ENCODE measurements at places on chromosomes 6 and 20. TPM values are rescaled to one million over a fixed set of nuclear protein-coding genes. Genes with fewer than 3 reads are reported as not detected.

DNA sequence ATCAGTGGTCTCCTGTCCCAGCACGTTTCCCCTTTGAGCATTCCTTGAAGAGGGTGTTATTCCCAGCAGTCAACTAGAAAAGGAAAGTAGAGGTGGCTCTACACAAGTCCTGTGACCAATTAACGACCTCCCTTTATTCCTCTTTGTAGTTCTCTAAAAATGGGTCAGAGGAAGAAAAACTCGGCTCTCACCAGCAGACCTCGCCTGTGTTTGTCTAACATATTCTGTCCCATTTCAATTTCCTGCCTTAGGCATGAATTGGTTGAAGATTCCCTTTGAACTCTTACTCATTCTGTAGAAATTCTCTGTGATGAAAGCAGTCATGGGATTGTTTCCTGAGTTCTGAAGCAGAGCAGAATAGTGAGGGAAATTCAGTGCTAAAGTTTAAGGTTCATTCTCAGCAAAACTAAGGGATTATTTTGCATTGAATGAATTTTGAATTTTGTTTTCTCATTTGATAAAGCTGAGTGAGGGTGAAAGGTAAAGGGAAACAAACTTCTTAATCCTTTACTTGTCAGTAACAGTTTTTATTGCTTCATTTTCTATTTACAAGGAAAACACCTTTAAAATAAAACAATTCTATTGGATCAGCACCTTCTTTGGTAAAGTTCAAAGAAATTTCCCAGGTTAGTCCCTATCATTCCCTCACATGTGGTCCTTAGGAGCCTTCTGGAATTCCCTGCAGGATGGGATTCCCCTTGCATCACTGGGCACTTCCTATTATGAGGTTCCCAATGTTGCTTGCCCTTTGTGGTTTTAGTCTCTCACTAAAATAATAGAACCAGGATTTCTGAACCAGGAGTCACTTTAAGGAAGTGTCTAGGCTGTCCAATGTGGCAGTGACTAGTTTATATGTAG lies 105.8 kb downstream of the SLX4IP start:
- no peak for DNase-seq

- DNase-seq: no peak
Measured at GRCh38 chr6:38846361-38846760, 131.2 kb downstream of the DNAH8 start.

GRCh38 chr6:7301702-7302101 lies 11.3 kb downstream of the SSR1 start:
- DNase-seq: no peak

KHDC1 gene
- 11.0 TPM for polyA plus RNA-seq

RUNX2 gene
- 2.7 TPM for polyA plus RNA-seq

All from renal pelvis (tissue), 12 donors.